Mesothelial cell of epicardium (in vitro differentiated cells): ENCODE measurements at places on chromosomes 5 and 9.

- no peak overlapping the region for H3K27ac ChIP-seq
- H3K4me3 ChIP-seq, result no peak overlapping the region
- H3K27me3 ChIP-seq, result no peaks in the 10 kb centered on the region
Observed at GRCh38 chr5:100464418-100464817, 70.8 kb upstream of the FAM174A start.

DNA sequence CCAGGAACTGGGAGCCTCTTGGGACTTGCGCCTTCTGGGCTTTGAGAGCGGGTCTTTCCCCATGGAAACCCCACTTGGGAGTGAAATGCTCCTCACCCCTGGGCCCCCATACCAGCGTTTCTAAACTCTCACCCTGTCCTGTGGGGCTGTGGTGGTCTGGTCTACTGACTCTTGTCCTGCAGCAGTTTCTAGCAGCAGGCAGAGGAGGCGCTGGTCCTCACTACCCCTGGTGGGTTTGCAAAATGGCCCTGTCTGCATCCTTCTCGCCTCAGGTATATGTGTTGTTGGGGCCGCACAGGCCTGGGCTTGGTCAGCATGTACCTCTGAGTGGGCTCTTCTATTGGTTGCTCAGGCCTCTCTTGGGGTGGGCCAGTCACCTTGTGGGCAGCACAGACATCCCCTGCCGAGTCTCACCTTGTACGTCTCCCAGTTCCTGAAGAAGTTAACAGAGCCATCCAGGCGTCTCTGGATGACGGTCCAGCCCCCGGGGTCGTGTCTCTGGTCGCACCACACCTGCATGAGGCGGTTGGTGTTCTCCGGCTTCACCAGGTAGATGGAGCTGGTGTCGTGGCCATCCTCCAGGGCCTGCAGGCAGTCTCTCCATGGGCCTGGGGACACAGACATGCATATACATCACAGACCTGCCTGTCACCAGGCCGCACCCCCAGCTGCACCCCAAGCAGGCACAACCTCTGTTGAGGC is 29.0 kb downstream of the ANGPTL2 start:
- no peak overlapping the region for H3K4me3 ChIP-seq
- H3K27ac ChIP-seq, result no peak overlapping the region
- peaks cover 5% of the 10 kb centered on the region for H3K36me3 ChIP-seq
- peaks cover 5% of the 10 kb centered on the region for H3K4me1 ChIP-seq

DNA sequence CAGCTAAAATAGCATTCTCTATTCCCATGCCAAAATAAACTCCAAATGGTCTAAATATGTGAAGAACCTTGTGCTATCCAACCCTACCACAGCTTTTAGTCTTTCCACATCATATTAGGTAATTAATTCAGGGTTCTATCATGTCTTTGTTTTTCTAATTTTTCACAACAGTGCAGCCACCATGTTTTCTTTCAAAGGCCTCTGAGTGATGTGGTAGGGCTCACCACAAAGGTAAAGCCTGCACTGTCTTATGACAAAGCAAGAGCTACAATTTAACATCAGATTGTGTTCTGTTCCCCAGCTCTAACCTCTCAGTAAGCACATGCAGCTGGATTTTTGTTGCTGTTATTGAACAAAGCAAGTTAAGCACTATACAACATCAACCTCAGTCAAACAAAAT is 52.4 kb downstream of the MEF2C start:
- no peaks in the 10 kb centered on the region for H3K27me3 ChIP-seq
- DNase-seq, result no peak
- no peak overlapping the region for H3K4me3 ChIP-seq
- no peaks in the 10 kb centered on the region for H3K36me3 ChIP-seq

GRCh38 chr5:50564079-50564478 is 102.4 kb upstream of the PARP8 start:
- peak overlapping the region; percentile 21 for H3K27ac ChIP-seq
- H3K27me3 ChIP-seq, result no peaks in the 10 kb centered on the region
- DNase-seq, result no peak
- peaks cover 4% of the 10 kb centered on the region for H3K4me1 ChIP-seq

DNA sequence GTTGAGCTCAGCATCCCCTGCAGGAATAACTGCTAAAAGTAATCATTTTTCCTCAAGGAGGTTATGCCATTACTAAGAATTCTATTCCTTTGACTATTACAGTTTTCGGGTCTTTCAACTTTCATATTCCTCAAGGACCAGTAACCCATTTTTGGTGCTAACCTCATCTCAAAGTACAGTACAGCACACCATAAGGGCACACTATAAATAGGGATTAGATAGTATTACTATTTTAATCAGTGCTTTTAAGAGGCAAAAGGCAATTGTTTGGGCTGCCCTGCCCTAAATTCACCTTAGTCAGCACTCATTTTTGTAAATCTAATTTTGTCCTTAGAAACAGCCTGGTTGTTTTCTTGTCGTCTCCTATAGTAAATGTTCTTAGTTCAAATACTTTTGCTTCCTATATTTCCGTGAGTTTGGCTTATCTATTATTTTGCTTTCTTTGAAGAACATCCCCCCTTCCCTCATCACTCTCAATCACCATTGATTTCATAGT is 13.6 kb upstream of the GARNL3 start:
- H3K27ac ChIP-seq, result no peak overlapping the region
- no peaks in the 10 kb centered on the region for H3K27me3 ChIP-seq
- H3K36me3 ChIP-seq, result peaks cover 31% of the 10 kb centered on the region
- no peaks in the 10 kb centered on the region for H3K4me1 ChIP-seq
- DNase-seq, result no peak

DNA sequence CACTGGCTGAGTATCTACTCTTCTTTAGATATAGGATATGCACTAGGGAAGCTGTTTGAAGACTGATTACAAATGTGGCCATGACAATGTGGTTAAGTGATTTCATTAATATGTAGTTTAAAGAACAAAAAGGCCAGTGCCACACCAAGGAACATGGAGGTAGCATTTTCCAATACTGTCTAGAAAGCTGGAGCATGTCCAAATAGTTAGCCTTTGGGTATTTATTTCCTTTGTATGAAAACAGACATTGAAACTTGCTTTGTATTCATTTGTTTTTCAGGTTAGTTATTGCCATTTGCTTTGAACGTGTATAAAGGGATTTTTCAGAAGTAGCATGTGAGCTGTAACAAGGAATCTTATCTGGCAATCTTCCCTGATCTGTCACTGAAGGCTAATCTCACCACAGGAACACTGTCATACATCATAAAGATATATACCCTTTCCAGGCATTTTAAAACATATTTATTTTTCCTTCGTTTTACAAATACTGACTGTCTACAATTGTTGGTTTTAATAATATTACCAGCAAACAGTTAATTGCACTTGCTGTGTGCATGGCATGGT is 93.4 kb downstream of the PLPPR1 start:
- peaks cover 4% of the 10 kb centered on the region for H3K36me3 ChIP-seq
- no peak overlapping the region for H3K4me3 ChIP-seq
- no peak for DNase-seq
- H3K4me1 ChIP-seq, result peaks cover 6% of the 10 kb centered on the region
